ENCODE measurements at places on chromosomes 1 and 21.
A peak's percentile ranks its signal among the peaks of the same experiment; 100 is the strongest.

GRCh38 chr1:58063095-58063494, 483.4 kb downstream of the OMA1 start:
- no peak for DNase-seq

DNA sequence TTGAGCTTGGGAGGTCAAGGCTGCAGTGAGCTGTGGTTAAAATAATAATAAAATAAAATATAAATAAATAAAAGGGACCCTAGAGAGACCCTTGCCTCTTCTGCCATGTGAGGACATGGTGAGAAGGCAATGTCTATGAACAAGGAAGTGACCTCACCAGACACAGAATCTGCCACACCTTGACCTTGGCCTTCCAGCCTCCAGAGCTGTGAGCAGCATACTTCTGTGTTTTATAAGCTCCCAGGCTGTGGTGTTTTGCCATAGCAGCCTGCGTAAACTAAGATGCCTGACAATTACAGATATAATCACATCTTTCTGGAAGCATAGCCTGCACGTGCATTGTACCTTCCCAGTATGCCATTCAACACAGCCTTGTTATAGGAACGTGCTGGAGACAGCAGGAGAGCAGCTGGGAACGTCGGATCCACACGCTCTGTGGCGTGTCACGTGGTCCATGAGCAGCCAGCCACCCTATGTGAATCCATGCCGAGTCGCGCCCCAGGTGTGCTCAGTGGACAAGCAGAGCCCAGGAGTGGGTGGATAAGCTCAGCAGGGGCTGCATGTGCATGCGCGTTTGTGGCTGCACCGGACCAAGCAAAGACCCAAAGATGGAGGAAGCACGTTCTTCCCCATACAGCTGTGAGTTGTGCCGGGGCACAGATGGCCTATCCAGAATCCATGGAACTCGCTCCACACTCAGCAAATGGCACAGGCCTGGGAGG, 17.8 kb downstream of the WNT9A start:
- no peak for DNase-seq

DNA sequence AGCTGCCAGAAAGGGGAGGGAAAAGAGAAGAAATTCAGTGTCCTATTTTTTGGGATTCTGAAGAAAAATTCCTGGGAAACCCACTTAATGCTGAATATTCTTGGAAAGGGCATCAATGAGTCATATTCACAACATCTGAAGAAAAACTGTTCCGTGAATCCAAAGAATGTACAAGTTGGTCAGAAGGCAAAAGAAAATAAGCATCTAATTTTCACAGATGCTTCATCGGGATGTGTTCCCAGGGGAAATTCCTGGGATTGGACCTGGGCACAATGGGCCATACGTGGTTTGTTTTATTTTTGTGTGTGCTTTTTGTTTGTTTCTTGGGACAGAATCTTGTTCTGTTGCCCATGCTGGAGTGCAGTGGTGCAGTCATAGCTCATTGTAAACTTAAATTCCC, 112.2 kb downstream of the MAP3K21 start:
- no peak for DNase-seq

DNA sequence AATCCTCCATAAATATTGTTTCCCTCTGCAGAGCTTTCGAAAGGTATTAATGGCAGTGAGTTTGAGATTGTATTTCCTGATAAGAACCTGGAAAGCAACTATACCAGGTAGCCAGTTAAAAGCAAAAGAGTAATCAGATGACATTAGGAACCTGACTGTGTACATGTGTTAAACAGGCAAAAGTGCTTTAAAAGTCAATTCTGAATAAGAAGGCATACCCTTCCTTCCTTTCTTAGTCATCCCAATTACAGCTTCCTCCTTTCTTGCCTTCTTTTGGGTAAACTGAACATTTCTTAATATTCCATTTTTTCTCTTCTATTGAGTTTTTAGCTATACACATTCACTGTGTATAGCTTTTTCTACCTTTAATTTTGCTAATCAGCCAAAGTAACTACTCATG, 144.7 kb downstream of the ZNF281 start:
- no peak for DNase-seq

DNA sequence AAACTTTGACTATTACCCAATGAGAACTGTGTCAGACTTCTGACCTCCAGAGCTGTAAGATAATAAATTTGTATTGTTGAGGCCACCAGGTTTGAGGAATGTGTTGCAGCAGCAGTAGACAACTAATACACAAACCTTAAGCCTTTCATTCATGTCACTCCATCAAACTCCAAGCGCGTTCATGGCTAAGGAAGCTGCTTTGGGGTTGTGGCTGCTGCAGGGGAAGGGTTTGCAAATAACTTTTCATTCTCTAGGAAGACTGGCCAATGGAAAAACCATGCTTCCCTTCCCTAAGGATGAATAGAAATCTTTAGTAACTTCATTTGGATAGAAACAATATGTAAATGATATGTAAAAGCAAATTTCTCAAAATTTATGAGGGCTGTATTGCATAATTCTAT, 170.4 kb downstream of the RHOU start:
- no peak for DNase-seq

GRCh38 chr1:150544204-150544603, 5.0 kb upstream of the ADAMTSL4 start:
- DNase-seq = no peak

DNA sequence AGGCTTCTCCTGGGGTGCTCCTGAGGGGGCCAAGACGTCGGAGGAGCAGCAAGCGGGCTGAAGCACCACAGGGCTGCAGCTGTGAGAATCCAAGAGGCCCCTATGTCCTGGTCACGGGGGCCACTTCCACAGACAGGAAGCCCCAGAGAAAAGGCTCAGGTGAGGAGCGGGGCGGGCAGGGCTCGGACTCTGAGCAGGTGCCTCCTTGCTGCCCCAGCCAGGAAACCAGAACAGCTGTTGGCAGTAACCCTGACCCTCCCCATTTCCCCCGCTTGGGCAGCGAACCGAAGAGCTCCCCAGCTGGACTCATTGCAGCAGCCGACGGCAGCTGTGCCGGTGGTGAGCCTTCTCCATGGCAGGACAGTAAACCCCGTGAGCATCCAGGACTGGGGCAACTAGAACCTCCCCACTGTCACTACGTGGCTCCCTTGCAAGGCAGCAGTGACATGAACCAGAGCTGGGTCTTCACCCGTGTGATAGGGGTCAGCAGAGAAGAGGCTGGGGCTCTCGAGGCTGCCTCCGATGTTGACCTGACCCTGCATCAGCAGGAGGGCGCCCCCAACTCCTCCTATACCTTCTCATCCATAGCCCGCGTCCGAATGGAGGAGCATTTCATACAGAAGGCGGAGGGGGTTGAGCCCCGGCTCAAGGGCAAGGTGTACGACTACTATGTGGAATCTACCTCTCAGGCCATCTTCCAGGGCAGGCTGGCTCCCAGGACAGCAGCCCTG, 625 bp downstream of the KLHDC7A start:
- DNase-seq = peak; percentile 40

- no peak for DNase-seq
These were observed 61.6 kb upstream of the PPM1J start for GRCh38 chr1:112776688-112777087.

DNA sequence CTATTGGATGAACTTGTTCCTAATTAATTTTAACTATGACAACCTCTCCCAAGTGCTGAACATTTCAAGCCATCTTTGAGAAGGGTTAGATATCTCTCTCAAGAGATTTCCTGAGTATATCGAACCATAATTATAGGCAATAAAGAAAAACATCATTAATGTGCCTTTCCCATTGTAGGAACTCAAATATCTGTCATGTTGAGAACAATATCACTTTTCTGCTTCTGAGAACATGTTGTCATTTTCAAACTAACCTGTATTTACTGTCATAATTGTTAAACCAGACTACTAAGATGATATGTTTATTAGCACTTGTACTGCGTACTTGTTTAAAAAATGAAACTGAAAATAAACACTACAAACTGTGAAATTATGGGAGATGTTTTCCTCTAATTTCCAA, 4.3 kb downstream of the EPS15 start:
- DNase-seq = no peak

DNA sequence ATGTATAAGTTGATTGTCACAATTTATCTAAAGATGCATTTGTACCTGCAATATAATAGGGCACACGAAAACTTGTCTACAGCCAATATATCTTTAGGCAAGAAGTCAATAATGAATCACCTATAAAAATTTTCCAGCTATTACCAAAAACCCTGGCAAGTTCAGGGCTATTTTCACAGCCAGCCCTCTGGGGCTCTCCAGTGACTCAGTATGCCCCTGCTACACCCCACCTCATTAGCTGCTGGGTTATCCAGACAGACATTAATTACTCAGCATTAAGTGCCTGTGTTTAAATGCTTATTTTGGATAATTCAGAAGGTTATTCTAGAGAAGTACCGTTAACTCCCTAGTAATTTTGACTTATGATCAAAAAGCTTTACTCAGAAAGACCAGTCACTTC, 220.2 kb downstream of the TBX15 start:
- no peak for DNase-seq
